ENCODE measurements at places on chromosomes 5 and 9.

DNA sequence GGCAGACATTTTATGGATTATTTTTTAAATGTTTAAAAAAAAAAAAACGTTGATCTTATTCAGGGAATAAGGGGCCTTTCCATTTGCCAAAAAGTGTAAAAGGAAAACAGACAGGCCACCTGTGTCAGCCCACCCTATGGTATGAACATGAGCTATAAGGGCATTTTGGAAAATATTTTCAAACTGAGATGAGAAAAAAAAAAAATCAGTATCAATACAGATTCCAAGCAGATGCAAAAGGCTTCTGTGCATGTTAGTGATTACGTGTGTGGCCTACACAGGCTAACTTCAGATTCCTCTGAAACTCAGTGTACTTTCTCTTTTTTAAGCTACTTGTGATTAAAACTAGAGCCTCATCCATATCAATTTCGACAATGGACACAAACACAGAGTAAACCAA lies 189.9 kb downstream of the BNC2 start:
- no peak for DNase-seq

DNA sequence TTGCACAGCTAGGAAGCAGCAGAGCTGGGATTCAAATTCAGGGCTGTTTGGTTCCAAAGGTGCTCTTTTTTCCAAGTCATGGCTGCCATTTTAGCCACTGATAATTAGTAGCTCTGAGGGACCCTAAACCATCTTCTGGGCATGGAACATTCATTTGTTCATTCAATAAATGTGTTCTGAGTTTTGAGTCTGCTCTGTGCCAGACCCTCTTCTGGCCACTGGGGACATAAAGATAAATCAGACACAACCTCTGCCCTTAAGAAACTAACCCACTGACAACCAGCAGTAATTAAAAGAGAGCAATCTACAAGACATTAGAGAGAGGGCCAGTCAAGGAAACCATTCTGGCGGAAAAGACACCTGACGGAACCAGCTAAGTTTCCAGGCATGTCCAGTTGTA lies 2.0 kb upstream of the CPEB4 start:
- DNase-seq, result no peak

GRCh38 chr9:17750269-17750668 lies 171.4 kb downstream of the SH3GL2 start:
- DNase-seq, result no peak

- DNase-seq, result no peak
Measured at GRCh38 chr9:107932046-107932445, 442.5 kb upstream of the KLF4 start.

DNA sequence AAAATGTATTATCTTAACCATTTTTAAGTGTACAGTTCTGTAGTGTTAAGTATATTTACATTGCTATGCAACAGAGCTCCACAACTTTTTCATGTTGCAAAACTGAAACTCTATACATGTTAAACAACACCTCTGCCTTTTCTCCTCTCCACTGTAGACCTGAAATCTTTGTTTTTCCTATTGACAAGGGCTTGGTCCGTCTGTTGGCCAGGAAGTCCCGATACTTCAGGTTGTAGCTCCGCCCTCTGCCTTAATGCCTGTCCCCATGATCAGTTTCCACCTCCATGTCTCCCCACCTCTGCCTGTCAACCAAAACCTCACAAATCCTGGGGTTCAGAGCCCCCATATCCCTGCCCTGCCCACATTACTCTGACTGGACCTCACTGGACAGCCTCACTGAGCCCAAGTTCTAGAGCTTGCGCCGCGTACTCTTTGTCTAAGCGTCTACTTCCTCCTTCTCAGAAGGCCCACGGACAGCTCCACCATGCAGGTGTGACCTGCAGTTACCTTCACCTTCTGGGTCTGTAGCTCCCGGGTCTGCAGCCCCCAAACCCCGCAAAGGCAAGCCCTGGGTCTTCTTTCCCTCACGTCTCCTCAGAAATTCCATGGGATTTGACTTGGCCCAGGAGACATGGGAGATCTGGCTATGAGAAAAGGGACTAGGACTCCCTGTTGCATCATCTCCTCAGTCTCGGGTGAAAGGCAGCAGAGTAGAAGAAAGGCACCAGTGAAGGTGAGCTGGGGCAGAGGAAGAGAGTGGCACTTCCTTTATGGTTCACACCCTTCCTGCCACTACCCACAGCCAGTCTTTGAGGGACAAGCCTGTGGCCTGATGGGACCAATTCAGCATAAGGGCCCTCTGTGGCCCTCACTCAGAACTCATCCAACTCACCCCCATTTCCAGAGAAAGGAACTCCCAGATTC lies 8.0 kb downstream of the GLIPR2 start:
- DNase-seq, result no peak

GRCh38 chr5:83632874-83633273 lies 87.8 kb downstream of the HAPLN1 start:
- no peak for DNase-seq

- DNase-seq, result no peak
Measured at GRCh38 chr5:10808347-10809226, 47.6 kb upstream of the DAP start.

DNA sequence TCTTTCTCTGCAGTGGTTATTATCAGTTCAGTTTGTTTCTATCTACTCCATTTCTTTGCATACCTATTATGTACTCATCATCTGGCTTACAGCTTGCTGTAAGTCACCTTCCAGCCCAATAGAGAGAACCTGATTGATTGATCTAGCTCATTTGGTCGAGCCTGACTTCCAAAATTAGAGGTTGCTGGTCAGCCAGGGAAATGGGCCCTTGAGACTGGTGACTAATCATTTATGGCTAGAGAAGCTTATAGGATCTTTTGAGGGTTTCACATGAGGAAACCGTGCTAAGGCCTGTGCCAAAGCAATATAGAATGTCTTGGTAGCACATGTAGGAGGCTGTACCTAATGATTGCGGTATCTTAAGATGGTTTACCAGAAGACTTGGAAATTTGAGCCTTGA lies 5.8 kb downstream of the SREK1 start:
- DNase-seq, result no peak

DNA sequence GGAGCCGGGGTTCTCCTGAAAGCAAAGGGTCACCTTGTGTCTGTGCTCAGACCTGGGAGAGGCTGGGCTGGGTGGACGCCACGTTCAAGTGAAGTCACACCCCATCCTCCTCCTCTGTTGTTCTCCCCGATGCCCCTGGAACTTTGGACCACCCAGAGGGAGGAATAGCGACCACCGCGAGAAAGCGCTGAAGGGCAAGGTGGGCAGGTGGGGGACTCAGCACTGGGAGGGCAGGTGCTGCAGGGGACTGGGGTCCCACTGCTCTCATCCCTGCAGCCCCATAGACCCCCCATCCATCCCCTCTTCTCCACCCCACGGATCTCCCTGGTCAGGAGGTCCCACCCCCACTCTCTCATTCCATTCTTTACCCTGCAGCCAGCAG lies 48.8 kb upstream of the COL5A1 start:
- DNase-seq, result no peak

- no peak for DNase-seq
Measured at GRCh38 chr5:177494346-177495195, 2.8 kb downstream of the PDLIM7 start.

- no peak for DNase-seq
Measured at GRCh38 chr5:91090995-91091394, 292.1 kb downstream of the ARRDC3 start.

DNA sequence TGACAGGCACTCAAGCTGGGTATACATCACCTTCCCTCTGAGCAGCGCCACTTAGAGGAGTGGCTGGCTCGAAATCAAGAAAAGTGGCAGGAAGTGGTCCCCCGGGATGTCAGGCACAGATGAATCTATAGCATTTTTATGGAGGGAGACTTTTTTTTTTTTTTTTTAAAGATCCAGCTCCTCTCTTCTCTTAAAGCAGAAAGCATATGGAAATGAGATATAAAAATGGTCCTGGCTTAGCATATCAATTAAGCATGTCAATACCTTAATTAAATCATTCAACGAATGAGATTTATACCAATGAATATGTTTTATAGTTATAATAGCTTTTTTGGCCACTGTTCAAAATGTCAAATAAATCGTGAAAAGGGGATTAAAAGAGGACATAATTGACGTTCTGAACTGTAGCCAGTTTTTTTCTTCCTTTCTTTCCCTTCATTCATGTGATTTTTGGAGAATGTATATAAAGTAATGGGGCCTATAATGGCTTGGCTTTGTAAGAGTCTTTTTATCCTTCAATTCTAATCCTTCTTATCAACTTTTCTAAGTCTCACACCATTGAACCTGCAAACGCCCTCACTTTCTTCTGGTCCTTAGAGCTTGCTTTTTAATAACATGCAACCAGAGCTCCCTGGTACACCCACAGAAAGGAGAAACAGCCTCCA lies 319.2 kb upstream of the PANK3 start:
- DNase-seq, result no peak

GRCh38 chr5:68243681-68244080 lies 28.1 kb downstream of the PIK3R1 start:
- DNase-seq, result no peak

DNA sequence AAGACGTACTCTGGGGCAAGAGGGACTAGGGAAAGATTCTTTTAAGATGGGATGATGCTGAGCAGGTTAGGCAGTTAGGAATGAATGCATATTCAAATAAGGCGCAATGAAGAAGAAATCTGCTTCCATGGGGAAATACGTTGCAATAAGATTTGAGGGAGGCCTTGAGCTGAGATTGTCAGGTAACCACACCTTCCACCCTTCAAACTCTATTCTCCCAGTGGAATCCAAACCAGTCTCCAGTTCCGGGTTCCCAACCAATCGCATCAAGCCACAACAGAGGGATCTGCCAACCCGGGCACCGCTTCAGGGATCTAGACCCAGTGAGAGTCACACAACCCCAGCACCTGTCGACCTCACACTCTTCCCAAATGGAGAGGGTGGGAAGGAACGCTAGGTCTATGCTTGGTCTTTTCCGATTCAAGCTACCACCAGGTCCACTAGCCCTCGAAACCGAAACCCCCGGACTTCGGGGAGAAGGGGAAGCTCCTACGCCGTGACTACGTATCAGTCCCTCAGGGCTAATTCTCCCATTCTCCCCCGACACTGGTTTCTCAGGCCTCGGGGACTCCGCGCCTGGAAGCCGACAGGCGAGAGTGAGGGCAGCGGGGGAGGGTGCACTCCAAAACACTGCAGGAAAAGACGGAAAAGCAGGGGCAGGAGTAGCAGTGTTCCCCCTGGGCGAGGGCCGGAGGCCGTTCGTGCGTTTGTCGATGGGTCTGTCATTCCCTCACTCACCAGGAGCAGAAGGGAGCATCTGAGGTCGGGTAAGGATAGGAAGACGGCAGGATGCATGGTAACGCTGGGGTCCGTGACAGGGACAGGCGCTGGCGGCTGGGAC lies 534 bp downstream of the ERP44 start:
- DNase-seq, result no peak

GRCh38 chr5:93599001-93599379 lies 16.0 kb downstream of the NR2F1 start:
- DNase-seq, result no peak

- no peak for DNase-seq
Measured at GRCh38 chr9:69468380-69468779, 143.4 kb downstream of the ENTREP1 start.

DNA sequence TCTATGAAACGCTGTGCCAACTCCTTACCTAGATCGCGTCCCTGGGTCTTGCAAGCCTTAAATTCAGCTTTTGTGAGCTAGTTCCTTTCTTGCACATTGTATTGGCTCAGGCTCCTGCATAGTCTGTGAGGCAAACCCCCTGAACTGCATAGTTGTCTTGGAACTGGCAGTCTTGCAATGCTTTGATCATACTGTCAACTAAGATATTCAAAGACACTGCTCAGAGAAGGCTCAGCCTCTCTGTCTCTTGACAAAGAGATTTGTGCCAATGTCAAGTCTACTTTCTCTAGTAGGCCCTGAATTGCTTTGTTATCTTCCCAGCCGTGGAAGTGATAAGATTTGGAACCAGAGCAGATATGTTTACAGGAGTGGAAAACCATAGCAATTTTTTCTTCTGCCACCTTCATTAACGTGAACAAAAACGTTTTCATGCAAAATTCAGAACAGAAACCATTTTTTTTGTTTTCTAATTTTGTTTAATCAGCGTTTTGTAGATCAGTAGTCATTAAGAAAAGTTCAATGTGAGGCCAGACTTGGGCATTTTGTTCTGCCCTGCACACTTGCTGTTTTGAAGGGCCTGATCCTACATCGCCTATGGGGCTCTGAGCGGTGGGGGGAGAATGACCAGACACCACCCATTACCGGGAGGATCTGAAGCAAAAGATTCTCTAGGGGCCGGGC lies 27.6 kb upstream of the ENTREP1 start:
- no peak for DNase-seq

DNA sequence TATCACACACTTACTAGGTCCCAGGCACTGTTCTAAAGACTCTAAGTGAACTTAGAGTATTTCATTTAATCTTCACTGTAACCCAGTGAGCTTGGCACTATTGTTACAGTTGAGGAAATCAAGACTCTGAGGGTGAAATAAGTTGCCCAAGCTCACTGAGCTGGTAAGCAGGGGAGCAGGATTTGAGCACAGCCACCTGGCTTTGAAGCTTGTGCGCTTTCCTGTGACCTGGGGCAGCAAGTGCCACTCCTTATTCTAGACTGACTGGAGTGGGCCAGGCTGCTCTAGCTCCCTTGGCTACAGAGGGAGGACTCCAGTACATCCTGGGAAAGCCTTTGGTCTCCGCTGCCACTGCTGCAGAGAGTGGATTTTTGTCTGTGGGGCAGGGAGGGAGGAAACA lies 50.0 kb downstream of the RGS3 start:
- no peak for DNase-seq

DNA sequence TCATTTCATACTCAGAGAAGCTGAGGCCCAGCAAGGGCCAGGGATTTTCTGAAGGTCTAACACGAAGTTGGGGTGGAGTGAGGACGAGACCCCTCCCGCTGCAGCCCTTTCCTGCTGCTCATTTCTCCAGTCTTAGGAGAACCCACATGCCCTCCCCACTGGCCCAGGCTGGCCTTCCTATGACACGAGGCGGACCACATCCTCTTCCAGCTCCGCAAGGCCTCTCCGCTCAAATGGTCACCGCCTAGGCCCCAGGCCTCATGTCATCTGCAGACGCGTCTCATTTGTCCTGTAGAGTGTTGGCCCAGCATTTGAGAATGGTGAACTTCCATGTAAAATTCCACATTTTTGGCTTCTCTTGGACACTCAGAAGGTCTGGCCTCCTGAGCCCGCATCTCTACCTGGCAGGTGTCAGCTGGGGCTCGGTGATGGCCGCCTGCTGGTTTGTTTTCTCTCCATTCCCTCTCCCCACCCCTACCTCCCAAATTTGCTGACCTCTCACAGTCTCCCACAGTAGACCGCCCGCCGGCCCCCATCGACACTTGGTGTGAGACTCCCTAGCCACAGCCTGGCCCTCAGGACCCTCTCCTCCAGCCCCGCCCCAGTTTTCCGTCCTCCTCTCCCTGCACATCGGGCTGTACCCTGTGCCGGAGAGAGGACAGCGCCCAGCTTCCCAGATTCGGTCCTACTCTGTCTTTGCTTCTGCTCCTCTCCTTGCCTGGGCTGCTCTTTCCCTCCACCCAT lies 51.7 kb downstream of the ERGIC1 start:
- no peak for DNase-seq

GRCh38 chr5:76831110-76831452 lies 12.3 kb downstream of the F2RL1 start:
- no peak for DNase-seq

- no peak for DNase-seq
Measured at GRCh38 chr5:43592363-43592762, 10.6 kb upstream of the NNT start.
